ENCODE measurements at places on chromosomes 7 and 10. TPM values are rescaled to one million over a fixed set of nuclear protein-coding genes. Genes with fewer than 3 reads are reported as not detected.
A peak's percentile ranks its signal among the peaks of the same experiment; 100 is the strongest.

DNA sequence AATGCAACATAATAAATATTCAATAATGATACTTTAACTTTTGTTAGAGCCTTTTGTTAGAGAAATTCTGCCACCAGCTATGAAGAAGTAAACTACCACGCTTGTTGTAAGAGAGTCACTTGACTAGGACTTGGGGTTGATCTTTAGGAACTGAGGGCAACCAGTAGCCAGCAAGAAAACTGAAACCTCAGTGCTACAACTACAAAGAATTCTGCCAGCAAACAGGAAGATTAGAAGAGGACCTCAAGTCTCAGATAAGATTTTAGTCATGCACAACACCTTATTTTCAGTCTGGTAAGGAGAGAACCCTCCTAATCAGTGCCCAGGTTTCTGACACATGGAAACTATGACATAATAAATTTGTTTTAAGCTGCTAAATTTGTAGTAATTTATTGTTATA lies 498.3 kb upstream of the STEAP1 start:
- no peak for DNase-seq

The KCP gene
- 5.1 TPM for total RNA-seq

DNA sequence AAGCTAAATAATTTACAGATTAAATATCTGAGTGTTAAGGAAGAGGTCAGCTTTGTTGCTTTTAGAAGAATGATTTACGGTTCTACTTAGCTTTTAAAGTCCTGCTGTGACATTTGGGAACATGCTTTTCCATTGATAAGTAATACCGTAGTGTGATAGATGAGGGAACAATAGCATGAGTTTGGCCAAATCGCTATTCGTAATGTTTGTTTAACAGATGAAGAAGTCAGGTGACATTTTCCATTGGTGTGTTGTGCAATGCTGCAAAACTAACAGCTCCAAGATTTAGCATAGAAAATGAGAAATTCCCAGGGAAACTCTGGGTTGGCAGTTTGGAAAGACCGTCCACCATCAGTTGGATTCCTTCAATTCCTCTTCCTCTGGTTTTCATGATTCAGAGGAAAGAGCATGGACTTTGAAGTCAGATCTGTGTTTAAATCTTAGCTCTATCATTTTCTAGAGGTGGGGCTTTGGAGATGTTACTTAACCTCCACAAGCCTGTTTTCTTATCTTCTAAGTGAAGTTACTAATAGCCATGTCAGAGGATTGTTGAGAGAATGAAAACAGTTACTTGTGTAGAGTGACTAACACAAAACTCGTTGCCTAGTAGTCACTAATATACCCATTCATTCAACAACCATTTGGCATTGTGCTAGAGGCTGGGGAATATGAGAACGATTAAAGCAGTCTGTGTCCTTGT lies 140.4 kb upstream of the BMPER start:
- DNase-seq: no peak

- no peak for DNase-seq
Observed at GRCh38 chr7:74095135-74095534, 11.5 kb downstream of the LIMK1 start.

GRCh38 chr7:3754493-3755341 lies 453.7 kb downstream of the SDK1 start:
- DNase-seq: no peak

DNA sequence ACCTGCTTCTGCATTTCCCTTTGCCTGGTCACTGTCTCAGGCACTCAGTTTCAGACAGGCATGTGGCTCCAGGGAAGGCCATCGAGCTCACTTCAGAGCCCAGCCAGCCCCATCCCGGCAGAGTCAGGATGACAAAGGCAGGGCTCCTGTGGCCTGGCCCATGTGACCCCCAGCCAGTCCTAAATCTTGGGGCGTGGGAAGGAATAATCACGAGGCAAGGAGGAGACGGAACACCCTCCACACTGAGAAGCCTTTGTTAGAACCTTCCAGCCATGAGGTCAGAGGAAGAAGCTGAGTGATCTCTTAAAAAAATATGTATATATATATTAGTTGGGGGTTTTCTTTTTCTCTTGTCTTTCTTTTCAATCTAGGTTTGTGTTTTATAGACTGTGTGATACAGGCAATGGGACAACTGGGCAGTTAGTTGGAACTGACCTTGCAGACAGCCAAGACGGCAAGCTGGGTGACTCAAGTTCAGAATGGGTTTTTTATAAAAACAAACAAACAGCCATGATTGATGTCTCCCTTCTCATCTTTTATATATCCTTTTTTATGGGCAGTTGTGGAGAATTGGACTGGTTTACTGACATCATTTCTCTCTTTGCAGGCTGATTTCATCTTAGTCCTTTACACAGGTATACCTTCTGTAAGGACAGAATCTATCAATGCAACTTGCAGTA lies 60.8 kb downstream of the CHN2 start:
- no peak for DNase-seq

DNA sequence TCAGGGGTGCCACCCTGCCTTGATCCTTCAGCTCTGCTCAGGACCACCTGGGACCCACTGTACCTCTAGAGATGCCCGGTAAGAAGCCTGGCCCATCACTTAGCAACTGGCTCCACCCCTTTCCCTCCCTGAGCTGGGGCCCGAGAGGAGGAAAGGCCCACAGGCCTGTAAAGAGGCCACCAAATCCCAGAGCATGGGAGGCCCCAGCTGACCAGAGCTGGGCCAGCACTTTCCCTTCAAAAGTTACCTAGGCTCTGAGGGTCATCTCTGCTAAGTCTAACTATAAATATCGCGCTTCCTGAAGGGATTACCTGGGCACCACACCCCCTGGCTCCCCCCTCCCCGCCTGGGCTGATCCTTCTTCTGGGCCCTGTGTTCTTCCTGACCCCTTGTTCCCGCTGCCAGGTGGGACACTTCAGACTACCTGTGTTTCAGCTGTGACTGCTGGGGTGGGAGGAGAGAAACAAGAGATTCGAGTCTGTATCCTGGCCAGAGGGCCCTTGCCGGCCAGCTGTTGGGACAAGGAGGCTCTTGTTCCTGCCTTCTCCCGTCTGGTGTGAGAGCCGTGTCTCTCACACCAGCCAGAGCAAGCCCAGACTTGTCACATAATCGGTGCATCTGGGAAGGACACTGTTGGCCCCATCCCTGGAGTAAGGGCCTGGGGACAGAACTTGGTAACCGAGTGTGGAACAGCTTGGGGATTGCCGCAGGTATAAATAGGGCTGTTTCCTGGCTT lies 22.8 kb upstream of the ANKRD2 start:
- DNase-seq: no peak

The TUBGCP2 gene
- total RNA-seq: 46.3 TPM

The TWIST1 gene
- 7.1 TPM for total RNA-seq

The GDF2 gene
- total RNA-seq: not detected

The HOXA2 gene
- total RNA-seq: 1.2 TPM

The TMEM184A gene
- 0.16 TPM for total RNA-seq

GRCh38 chr10:5233324-5233723 lies 36.7 kb downstream of the AKR1C4 start:
- no peak for DNase-seq

GRCh38 chr7:43666938-43667337 lies 62.4 kb downstream of the COA1 start:
- no peak for DNase-seq

- no peak for DNase-seq
Observed at GRCh38 chr7:22255834-22256233, 101.1 kb downstream of the RAPGEF5 start.

The IQUB gene
- total RNA-seq: 0.10 TPM

DNA sequence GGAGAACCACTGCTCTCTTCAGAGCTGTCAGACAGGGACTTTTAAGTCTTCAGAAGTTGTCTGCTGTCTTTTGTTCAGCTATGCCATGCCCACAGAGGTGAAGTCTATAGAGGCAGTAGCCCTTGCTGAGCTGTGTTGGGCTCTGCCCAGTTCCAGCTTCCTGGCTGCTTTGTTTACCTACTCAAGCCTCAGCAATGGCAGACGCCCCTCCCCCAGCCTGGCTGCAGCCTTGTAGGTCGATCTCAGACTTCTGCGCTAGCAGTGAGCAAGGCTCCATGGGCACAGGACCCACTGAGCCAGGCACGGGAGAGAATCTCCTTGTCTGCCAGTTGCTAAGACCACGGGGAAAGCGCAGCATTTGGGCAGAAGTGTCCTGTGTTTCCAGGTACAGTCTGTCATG lies 12.1 kb upstream of the CPA2 start:
- DNase-seq: no peak

- no peak for DNase-seq
Observed at GRCh38 chr7:68058014-68058413, 1061.4 kb downstream of the TYW1 start.

GRCh38 chr7:100676501-100677306 lies 3.2 kb downstream of the GNB2 start:
- DNase-seq: no peak

GRCh38 chr10:20041931-20042330 lies 225.7 kb downstream of the PLXDC2 start:
- DNase-seq: no peak

DNA sequence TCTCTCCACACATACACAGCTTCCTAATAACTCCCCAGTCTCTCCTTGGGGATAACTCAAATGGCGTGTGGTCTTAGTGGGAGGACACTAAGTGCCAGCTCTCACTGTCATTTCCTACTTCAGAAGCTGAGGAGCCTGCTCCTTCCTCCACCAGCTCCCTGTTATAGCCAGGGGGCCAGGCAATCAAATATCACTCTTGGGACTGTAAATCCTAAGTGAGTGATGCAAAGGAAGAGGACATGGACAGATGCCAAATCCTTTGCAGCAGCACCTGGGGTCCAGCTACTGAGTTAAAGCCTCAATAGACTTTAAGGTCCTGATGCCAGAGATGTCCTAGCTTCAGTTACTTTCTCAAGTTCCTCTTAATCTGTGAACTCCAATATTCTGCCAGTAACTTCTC lies 34.1 kb downstream of the SEM1 start:
- no peak for DNase-seq

The TMEM140 gene
- total RNA-seq: 55.5 TPM

The NXPH1 gene
- total RNA-seq: not detected

The GRM3 gene
- not detected for total RNA-seq

DNA sequence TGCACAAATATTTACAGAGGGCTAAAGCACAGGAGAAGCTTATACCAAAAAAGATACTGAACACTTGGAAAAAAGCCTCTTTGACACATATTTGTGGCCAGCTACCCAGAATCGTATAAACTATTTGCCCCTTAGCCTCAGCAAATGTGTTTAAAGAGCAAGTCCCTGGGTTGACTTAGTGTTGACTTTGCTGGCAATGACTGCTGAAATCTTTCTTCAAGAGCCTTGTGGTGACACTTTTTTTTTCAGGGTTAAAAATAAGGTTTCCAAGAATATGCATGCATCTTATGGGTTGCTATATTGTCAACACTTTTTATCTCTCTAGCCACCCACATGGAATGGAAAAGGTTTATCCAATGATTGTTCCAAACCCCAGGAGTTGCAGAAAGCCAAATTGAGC lies 14.9 kb upstream of the PLEKHS1 start:
- DNase-seq: no peak

DNA sequence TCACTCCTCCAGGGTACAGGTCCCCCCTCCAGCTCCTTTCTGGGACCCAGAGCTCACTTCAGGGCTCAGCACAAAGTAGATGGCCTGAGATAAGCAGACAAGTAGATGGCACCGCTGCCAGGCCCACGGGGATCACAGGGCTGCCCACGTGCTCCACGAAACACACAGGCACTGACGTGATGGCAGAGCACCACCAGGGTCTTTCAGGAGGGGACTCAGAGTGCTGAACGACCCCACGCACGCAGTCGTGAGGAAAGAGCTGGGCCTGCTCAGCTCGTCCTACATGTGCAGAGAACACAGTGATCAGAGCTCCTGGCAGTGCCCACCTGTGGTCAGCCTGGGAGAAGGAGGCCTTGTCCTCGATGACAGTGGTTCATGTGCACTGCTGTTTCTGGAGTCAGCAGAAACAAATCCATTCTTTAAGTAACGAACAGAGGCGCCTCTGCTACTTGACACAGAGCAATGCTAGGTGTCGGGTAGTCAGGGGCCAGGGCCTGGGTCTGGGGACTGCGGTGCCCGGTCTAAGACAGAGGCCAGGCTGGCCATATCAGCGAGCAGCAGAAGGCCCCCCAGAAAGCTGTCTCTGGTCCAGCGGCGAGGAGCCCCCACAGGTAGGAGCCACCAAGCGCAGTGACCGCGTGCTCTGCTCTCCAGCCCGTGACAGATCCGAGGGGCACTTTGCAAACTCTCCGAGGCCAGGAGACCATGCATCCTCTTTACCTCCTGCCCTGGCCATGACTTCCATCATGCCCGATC lies 129.8 kb upstream of the FAM20C start:
- peak; percentile 83 for DNase-seq

DNA sequence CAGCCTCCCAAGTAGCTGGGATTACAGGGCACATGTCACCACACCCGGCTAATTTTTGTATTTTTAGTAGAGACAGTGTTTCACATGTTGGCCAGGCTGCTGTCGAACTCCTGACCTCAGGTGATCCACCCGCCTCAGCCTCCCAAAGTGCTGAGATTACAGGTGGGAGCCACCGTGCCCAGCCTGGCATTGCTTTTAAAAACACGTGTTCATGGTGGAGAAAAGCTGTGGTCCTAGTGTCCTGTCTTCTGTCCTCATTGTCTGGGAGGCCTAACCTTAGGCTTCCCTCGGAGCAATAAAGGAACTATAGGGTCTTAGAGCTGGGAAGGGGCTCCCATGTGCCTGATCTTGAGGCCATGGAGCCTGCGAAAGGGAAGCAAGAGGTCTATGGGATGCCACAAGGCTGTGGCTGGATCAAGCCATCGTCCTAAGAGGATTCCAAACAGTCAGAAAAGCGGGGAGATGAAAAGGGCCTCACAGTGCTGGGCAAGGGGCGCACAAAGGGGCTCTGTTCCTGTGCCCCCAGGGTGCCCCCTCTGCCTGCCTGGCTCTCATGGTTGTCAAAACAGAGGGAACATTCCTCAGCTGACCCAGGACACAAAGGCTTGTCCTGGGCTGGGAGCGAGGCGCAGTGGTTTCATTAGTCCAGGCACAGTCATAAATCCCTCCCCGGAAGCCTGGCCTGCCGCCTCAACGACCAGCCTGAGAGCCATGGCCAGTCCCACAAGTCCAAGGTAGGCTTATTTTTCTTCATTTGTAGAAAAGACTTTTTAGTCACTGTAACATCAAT lies 106.6 kb upstream of the TNS3 start:
- DNase-seq: peak; percentile 73

- DNase-seq: no peak
Observed at GRCh38 chr7:38232502-38233366, 40.7 kb downstream of the TARP start.

- no peak for DNase-seq
Observed at GRCh38 chr10:74988832-74989561, 122.5 kb upstream of the SAMD8 start.

The WDR91 gene
- 15.0 TPM for total RNA-seq

- DNase-seq: no peak
Observed at GRCh38 chr7:132309102-132309805, 267.0 kb downstream of the PLXNA4 start.

DNA sequence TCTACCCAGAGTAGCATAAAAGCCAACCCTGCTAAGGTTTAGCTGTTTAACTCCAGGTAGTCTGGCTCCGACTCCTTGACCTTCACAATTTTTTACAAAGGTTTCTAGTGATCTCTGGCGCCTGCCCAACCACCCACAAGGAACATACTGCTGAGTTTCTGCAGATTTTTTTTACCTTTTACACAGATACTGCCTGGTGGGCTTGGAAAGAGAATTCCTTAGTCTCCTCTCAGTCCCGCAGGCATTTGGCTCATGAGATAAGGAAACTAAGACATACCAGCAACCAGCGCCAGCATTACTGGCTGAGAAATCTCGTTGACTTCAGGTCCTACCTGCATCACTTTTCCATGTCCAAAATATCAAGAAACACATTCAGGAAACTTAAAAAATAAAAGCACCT lies 51.1 kb upstream of the LYZL1 start:
- no peak for DNase-seq

Measured in mesenteric fat pad (tissue), 1 donor.